Urothelium cell line (cell line): ENCODE measurements at places on chromosomes 3 and 15.

DNA sequence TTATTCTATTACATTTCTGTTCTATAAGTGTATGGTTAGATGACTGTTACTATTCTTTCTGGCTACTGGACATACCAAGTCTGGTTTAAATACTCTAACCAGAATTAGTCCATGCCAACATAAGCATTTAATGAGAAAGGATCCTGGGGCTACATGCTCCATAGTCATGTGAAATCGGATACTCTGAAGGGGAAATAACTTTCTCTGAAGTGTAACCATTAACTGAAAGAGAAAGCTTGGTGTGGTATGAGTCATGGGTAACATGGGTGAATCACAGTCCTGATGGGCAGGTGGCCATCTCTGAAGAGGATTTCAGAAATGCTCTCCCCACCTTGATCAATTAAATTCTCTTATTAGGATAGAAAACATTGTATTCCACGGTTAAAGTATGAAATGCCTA is 69.4 kb downstream of the FHIT start:
- peak; percentile 69 for DNase-seq

DNA sequence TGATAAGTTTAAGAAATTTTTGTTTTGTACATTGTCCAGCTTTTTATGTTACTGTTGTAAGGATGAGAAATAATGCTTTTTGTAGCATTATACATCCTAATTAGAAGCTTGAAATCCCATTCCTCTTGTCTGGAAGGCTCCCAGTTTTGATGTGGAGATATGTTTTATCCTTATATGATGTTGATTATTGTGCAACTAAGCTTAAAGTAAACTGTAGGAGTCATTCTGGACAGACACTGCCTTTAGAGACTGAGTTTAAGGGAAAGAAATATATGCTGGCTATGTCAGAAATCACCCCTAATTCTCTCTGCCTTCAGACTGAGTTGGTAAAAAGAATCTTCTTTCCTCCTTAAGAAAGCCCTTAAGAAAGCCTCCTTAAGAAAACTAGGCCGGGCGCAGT is 670.4 kb downstream of the ZPLD1 start:
- no peak for DNase-seq

DNA sequence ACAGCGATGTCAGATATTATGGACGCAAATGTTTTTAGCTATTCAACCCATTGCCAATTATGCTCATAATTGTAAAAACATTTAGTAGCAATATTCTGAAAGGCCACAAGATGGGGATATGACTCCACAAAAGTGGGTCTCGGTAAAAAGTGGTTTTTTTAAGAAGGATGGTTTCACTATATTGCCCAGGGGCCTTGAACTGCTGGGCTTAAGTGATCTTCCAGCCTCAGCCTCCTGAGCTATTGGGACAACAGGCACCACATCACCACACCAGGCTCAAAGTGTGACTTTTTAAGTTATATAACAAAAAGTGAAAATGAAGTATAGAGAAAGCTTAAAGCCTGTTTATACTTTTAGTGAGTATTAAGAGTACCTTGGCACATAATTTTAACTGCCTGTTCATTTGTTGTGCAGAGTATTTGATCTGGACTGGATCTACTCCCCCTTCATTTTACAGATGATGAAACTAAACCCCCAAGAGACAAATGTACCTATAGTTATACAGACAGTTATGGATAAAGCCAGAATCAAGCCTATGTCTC is 9.4 kb downstream of the NAA50 start:
- peak; percentile 47 for DNase-seq

DNA sequence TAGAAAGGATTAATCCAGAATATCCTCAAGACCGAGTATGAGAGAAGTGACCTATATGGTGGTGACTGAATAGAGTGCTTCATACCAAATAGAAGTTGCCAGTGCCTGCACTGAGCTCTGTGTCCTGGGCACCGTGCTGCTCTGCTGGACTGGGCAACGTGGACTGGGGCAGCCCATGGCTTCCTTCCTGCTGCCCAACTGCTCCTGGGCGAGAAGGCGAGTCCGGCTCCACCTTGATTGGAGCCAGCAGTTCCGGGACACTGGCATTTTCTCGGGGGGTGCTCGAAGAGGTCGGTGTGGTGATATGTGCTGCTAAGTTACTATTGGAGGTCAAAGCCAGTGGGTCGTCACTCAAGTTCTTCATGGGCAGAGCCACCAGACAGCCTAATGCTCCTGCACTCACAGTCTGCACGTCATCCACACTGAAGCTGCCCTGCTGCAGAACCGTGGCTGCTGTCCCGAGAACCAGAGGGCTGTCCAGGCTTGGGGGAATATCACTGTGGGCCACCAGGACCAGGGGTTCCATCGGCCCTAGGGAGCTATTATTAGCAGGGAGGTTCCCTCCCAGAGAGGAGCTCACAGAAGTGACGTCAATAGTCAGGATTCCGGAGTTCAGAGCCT is 14.1 kb downstream of the ZXDC start:
- no peak for DNase-seq

DNA sequence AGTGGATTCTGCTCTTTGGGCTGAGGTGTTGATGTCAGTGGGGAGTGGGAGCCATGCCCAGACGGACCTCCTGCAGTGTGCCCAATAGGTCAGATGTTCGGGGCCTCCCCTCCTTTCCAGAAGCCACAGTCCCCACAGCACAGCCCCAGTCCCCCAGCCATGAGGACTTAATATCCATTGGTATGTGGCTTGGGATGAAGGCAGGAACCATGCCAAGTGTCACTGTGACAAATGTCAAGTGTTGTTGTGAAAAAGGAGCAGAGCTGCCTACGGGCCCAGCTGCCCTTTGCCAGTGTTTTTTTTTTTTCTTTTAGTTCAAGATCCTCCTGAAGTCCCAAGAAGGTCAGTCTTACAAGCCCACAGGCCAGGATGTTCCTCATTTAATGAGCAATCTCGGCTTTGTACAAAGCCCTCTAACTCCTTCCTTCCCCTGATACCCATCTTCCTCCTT is 12.2 kb downstream of the SEMA3G start:
- no peak for DNase-seq

DNA sequence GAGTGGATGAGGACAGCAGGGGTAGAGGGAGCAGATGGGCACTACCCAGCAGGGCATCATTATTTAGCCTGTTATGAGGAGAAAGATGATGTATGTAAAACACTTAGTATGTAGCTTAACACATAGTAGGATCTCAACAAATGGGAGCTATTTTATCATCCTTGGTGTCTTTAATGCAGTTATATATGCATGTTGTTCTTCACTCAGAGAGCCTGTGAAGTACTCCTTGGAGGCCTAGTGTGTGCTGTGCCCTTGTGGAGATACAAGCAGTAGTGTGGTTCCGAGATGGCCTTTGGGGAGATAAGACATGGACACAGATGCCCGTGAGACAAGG is 124.2 kb downstream of the LIPC start:
- no peak for DNase-seq

GRCh38 chr15:28917791-28918140 is 32.0 kb downstream of the APBA2 start:
- DNase-seq: no peak

GRCh38 chr15:100887211-100887913 is 7.7 kb downstream of the ALDH1A3 start:
- DNase-seq: no peak

GRCh38 chr3:111735243-111735758 is 123.8 kb upstream of the PHLDB2 start:
- DNase-seq: peak; percentile 80

DNA sequence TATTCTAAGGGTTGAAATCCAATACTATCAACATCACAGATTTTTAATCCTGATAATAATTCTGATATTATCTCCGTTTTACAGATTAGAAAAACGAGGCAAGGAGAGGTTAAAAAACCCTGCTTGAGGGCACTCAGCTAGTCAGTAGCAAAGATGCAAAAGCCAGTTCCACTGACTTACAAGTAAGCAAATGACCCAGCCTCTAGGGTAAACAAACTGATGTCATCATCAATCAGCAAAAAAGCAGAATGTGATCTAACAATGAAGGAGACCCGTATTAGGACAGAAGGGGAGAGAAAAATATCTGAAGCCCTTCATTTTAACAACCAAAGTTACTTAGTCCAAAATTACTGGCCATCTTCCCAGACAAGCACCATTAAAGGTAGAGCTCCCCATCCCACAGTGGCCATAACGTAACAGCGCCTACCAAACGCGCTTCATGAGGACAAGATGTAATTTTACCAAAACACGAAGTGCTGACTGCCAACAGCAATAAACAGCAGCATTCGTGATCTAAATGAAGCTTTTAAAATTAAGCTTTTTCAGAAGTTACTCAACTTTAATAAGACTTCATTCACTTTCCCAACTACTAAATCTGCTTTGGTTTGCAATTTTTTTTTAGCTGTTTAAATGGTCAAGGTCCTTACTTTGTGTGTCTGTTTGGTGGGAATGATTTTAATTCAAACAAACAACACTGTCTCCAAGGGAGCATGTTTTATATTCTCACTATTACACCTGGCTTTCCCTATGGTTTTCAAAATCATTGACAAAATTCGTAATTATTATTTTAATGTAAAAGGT is 176.6 kb downstream of the OSBPL10 start:
- no peak for DNase-seq

DNA sequence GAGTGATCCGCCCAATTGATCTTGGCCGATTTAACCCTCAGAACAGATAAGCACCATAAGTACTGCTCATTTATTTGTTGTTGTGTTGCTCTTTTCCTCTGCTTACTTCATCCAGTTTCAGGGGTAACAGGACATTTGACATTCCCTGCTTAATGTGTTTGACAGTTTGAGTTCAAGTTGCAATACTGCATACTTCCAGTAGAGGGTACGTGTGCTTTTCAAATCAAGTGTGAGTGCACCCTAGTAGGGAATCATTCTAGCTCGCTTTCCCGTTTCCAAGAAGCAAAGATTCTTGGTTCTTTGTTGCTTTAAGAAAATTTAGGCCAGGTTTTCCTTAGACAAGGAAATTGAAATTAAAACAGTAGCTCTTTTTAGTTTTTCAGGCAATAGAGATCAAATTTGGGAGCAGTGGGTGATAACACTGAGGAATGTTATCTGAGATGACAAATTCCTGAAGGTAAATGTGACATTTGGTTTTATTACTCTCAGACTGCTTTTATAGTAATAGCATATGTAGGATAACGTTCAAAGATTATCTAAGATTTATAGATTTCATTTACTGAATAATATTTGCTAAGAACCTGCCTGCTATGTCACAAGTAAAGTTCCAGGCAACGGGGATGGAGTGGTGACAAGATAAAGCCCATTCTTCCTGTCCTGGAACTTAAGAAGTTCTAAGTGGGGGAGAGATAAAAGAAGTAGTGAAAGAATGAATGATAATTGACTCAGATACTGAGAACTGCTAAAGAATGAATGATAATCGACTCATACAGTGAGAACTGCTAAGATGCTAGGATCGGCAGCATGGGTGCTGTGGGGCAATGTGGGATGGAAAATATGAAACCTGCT is 73.3 kb downstream of the SYNPR start:
- peak; percentile 42 for DNase-seq

GRCh38 chr3:69051756-69052471 is at the start of gene TMF1:
TSS of gene TMF1 (minus strand) at chr3:69052333. CDS start at chr3:69052086, 247 bp downstream.
- DNase-seq: peak; percentile 97

GRCh38 chr3:72153477-72154314 is 368.7 kb upstream of the PROK2 start:
- no peak for DNase-seq

- no peak for DNase-seq
Measured at GRCh38 chr3:48467110-48467454, 20.5 kb downstream of the ATRIP start.

GRCh38 chr3:186580785-186581184 is 10.3 kb downstream of the DNAJB11 start:
- no peak for DNase-seq
